ENCODE measurements at places on chromosomes 2 and 18. TPM values are rescaled to one million over a fixed set of nuclear protein-coding genes. Genes with fewer than 3 reads are reported as not detected.

The LOXHD1 gene
- total RNA-seq, result not detected

The UCN gene
- total RNA-seq, result 2.2 TPM

The ASPRV1 gene
- total RNA-seq, result 0.60 TPM

The MYOM1 gene
- 0.29 TPM for total RNA-seq

The PTRHD1 gene
- total RNA-seq, result 51.4 TPM

The MAPK4 gene
- not detected for total RNA-seq

The ADGRF3 gene
- 0.16 TPM for total RNA-seq

The PTPRN gene
- 0.71 TPM for total RNA-seq

The CYRIA gene
- total RNA-seq, result 2.8 TPM

The TMEM178A gene
- total RNA-seq, result not detected

The STARD6 gene
- not detected for total RNA-seq

The NEURL3 gene
- total RNA-seq, result not detected

The RPS27A gene
- 1,392 TPM for total RNA-seq

The CROCC2 gene
- not detected for total RNA-seq

The CLASP1 gene
- 40.3 TPM for total RNA-seq

The ST8SIA3 gene
- total RNA-seq, result not detected

The TACR1 gene
- not detected for total RNA-seq

The FAM168B gene
- 76.0 TPM for total RNA-seq

All from K562 (cell line).